Globus pallidus (tissue), 1 donor: ENCODE measurements at places on chromosomes 13 and 19.

GRCh38 chr13:83730674-83731073, 151.6 kb downstream of the SLITRK1 start:
- DNase-seq, result no peak

- DNase-seq, result no peak
Measured at GRCh38 chr19:45969676-45970075, 4.0 kb downstream of the NOVA2 start.

GRCh38 chr19:41956621-41957020, 2.5 kb downstream of the RABAC1 start:
- no peak for DNase-seq

GRCh38 chr19:1860042-1860775, 3.2 kb downstream of the KLF16 start:
- no peak for DNase-seq

GRCh38 chr19:53826876-53827275, 2.8 kb upstream of the NLRP12 start:
- no peak for DNase-seq

DNA sequence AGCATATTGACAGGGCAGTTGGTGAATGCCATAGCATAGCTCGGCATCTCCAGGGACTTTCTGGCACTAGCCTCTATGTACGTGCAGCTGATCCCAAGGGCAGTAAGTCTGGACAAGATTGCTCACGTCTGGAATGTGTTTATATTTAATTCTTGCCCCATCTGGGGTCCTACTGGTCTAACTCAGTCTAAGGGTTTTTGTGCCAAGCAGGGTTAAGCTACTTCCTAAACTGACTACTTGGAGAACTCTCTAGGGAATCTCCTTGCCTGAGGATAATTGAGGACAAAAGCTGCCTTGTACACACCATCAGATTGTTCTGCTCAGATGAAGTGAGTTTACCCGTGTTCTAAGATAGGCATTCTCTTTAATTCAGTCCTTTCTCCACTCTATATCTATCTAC, 358.1 kb downstream of the MYO16 start:
- DNase-seq, result no peak

GRCh38 chr19:10474962-10475451, 28.1 kb downstream of the KEAP1 start:
- DNase-seq, result no peak

DNA sequence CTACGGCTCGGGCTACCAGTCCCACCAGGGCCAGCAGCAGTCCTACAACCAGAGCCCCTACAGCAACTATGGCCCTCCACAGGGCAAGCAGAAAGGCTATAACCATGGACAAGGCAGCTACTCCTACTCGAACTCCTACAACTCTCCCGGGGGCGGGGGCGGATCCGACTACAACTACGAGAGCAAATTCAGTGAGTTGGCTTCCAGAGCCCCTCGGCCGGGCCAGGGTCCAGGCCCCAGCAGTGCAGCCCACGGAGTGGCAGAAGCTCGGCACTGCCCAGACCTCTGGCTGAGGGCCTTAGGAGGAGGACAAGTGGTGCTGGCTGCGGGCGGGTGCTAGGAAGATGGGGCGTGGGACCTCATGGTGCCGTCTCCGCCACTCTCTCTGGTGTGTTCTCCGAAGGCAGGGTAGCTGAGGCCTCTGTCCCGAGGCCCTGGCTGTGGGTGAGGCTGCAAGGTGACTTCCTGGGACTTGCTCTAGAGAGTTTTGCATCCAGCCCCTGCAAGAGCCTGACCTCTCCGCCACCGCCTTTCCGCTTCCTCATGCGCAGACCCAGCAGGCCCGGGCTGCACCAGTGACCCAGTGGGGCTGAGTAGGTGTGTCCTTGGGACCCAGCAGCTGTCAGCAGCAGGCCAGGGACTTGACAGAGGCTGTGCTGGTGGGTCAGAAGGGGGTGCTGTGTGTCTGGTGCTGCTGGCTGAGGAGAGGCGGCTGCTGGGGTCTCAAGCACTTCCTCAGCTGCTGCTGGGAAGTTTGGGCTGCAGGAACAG, 13.5 kb upstream of the QTRT1 start:
- no peak for DNase-seq

DNA sequence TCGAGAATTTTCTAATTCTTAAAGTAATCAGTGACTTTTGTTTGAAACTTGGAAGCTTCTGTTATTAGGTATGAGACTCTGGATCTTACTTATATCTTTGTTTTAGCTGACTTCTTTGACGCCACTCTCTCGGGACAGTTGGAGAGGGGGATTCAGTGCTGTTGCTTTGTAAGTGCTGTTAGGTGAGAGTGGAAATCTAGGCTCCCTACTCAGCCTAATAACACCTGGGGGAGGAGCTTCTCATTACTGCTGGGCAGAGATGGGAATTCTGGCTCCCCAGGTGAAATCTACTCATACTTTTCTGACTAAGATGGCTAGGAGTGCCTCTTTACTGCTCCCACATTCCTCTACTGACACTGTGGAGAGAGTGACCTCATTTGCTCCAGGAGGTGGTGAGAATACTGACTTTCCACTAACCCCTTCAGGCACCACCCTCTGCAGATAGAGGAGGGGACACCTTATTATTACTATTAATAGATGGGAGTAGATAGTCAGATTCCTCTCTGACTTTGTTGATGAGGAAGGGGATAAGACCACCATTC, 324.9 kb upstream of the SPRY2 start:
- no peak for DNase-seq

DNA sequence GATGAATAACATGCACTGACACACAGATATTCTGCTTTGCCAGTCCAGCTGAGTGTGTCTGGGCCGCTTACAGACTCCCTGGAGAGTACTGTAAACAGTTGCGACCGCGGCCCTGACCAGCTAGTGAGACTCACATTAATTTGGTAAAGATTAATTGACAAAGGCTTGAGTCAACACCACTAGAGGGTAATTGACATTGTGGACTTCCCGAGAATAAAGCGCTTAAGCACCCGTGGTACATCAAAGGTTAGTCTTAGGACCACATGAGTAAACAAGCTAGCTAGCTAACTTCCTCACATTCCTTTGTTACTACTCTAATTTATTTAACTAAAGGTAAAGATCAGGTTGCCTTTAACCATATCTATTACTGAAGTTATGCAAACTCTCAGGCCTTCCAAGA, 624.4 kb upstream of the ARGLU1 start:
- no peak for DNase-seq

- no peak for DNase-seq
Measured at GRCh38 chr13:106047859-106048258, 487.6 kb downstream of the EFNB2 start.
